ENCODE measurements at places on chromosomes 4 and X.

DNA sequence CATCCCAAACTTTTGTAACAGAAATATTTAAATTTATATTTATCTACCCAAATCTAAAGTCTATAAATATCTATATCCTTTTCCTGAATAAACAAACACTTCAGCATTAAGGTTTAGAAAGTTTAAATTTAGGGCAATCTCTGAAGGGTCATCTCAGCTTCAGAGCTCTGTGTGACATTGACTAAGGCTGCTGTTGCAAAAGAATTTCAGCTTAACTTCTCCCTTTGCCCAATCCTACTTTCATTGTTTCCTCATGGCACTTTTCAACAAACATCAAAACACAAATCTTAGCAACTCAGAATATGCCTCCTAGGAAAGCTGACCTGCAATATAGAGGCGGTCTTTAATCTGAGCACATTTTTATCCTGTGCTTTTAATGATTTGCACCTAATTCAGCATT is 79.7 kb upstream of the BANK1 start:
- H3K4me3 ChIP-seq, result no peak overlapping the region
- no peaks in the 10 kb centered on the region for H3K36me3 ChIP-seq
- H3K27me3 ChIP-seq, result no peaks in the 10 kb centered on the region

GRCh38 chrX:153968255-153968654 is 3.4 kb downstream of the HCFC1 start:
- peak overlapping the region; percentile 99 for H3K4me3 ChIP-seq
- H3K36me3 ChIP-seq, result peaks cover 6% of the 10 kb centered on the region
- H3K27ac ChIP-seq, result no peak overlapping the region

GRCh38 chr4:22031423-22031822 is 82.9 kb upstream of the KCNIP4 start:
- H3K27ac ChIP-seq, result no peak overlapping the region
- no peaks in the 10 kb centered on the region for H3K36me3 ChIP-seq
- H3K4me3 ChIP-seq, result no peak overlapping the region
- H3K27me3 ChIP-seq, result no peaks in the 10 kb centered on the region

- H3K4me1 ChIP-seq, result peaks cover 22% of the 10 kb centered on the region
- peak overlapping the region; percentile 99 for H3K27ac ChIP-seq
- peak overlapping the region; percentile 86 for H3K4me3 ChIP-seq
- H3K36me3 ChIP-seq, result peaks cover 37% of the 10 kb centered on the region
These were observed 1.7 kb upstream of the SRP72 start for GRCh38 chr4:56465599-56466295.

GRCh38 chrX:131745942-131746489 is 202.1 kb downstream of the OR13H1 start:
- no peaks in the 10 kb centered on the region for H3K27me3 ChIP-seq
- H3K4me3 ChIP-seq, result peak overlapping the region; percentile 48
- H3K27ac ChIP-seq, result no peak overlapping the region
- peaks cover 5% of the 10 kb centered on the region for H3K4me1 ChIP-seq

Measured in osteoblast (primary cell).